ENCODE measurements at places on chromosomes 11 and 22. TPM values are rescaled to one million over a fixed set of nuclear protein-coding genes. Genes with fewer than 3 reads are reported as not detected.

DNA sequence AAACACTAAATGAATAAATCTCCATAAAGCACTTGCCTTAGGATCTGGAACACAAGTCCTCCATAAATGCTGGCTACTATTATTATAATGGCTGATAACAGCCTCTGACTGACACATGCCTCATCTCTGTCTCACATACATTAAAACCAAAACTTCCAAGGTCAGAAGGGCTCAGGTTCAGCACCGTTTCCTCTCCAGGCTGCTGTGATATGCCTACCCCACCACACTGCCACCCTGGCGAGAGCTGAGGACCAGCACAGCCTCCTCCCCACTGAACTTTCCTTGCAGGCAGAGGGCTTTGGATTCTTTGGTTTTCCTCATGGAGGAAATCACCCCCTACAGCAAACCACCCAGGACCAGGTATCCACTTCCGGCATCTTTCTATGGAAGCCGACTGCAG lies 112.8 kb downstream of the ABTB2 start:
- H3K27ac ChIP-seq, result peak overlapping the region; percentile 26
- H3K36me3 ChIP-seq, result no peaks in the 10 kb centered on the region
- peaks cover 90% of the 10 kb centered on the region for H3K4me1 ChIP-seq
- peak; percentile 53 for DNase-seq

- H3K4me1 ChIP-seq, result peaks cover 36% of the 10 kb centered on the region
- H3K4me3 ChIP-seq, result no peak overlapping the region
- H3K36me3 ChIP-seq, result no peaks in the 10 kb centered on the region
- DNase-seq, result no peak
- peak overlapping the region; percentile 17 for H3K27ac ChIP-seq
- no peaks in the 10 kb centered on the region for H3K27me3 ChIP-seq
Observed at GRCh38 chr22:24244144-24244787, 616 bp downstream of the GGT5 start.

DNA sequence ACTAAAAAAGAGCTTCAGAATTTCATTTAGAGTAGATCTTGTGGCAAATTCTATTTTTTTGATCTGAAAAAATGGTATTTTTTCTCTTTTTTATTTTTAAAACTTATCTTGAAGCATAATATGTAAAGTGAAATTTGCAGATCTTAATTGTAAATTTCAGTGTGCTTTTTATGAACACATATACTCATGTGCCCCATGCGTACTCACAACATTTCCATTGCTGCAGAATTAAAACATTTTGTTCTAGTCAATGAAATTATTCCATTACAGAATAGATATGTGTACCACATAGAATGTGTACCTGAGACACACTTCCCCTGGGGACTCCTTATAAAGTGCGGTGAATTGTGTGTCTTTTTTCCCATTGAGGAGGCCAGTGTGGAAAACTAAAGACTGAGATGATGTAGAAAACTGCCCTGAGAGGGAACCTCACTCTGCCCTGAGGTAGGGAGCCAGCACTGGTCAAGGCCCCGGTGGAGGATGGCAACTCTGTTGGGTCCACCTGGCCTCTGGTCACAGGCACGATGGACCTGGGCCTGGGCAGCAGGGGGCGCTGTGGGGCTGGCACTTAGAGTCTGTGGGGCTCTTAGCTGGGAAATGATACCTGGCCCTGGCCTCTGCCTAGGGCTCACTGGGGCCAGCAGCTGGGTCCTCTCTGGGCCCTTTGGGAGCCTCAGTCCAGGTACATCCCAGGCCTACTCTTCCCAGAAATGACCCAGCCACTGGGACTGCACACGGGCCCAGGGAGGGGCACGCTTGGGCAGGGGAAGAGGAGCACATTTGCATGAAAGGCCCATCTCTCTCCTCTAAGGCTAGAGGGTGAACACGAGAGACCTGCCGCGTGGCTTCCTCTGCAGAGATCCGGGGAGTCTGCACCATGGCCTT lies 77.9 kb upstream of the TOP3B start:
- DNase-seq, result peak; percentile 87
- peaks cover 22% of the 10 kb centered on the region for H3K27me3 ChIP-seq
- H3K4me1 ChIP-seq, result no peaks in the 10 kb centered on the region
- H3K27ac ChIP-seq, result no peak overlapping the region
- H3K36me3 ChIP-seq, result no peaks in the 10 kb centered on the region
- H3K4me3 ChIP-seq, result no peak overlapping the region

GRCh38 chr11:47649276-47649675 lies 6.9 kb upstream of the MTCH2 start:
- H3K27ac ChIP-seq, result no peak overlapping the region
- no peaks in the 10 kb centered on the region for H3K36me3 ChIP-seq
- no peaks in the 10 kb centered on the region for H3K4me1 ChIP-seq
- no peak overlapping the region for H3K4me3 ChIP-seq
- no peaks in the 10 kb centered on the region for H3K27me3 ChIP-seq

GRCh38 chr22:49108636-49109315 lies 718.9 kb downstream of the BRD1 start:
- no peak for DNase-seq
- no peak overlapping the region for H3K4me3 ChIP-seq
- no peaks in the 10 kb centered on the region for H3K4me1 ChIP-seq
- peaks cover 10% of the 10 kb centered on the region for H3K27me3 ChIP-seq
- H3K36me3 ChIP-seq, result no peaks in the 10 kb centered on the region

Gene APOBEC3G
- total RNA-seq, result 47.4 TPM

Gene TBX1
- total RNA-seq, result not detected

Gene SCN2B
- not detected for total RNA-seq
